ENCODE measurements at places on chromosomes 5 and 9.
A peak's percentile ranks its signal among the peaks of the same experiment; 100 is the strongest.

GRCh38 chr5:109816732-109817131, 127.0 kb downstream of the MAN2A1 start:
- no peak for DNase-seq

DNA sequence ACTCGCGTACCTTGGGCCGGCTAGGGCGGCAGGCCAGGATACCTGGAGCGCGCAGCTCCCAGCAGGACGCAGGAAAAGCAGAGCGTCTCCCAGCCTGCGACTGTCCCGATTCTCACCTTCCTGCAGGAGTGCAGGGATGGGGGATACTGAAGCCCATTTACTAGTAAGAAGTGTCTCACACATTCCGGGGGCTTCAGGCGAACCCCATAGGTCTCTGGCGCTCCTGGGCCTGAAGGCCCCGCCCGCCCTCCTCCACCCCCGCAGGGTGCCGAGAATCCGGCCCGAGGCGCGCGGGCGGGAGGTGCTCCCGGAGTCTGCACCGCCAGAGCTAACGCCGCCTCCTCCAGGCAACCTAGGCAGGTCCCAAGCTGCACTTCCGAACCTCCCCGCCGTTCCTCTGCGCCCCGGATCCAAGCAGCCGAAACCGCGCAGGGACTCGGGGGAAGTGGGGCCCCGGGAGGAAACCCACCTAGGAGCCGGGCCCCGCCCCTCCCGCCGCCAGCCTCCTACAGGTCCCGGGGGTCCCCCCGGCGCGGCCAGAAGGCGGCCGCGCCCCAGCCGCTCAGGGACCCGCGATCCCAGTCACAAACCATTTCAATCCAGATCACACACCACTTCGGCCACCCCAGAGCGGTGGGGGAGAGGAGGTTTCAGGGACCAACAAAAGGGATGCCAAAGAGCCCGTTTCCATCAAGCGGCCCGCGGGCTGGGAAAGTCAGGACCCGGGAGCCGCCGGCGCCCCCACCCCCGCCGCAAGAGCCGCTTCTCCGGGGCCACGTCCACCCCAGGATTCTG, 1.2 kb downstream of the ROR2 start:
- DNase-seq: no peak

DNA sequence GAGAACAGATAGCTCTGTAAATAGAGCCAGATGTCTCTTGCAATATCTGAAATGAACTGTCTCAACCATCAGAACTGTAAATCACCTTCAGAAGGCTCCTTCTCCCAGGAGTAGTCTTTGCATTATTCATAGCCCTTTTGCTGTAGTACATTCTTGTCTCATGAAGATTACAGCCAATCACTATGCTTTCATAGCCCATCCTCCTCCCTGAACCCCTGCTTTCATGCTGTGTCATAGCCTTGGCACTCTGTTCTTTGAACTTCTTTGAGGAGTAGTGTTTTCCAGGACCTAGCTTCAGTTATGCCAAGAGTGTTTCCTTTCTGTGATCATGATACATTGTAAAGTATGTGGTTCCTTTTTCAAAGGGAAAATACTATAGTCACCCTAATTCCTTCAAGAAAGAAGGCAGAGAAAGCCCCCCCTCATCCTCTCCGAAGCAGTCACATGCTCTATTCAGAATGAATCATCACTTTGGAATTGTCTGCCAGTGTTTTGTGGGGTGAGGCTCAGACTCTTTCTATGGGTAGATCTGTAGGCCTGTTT, 61.1 kb downstream of the GRIA1 start:
- DNase-seq: no peak

- no peak for DNase-seq
These were observed 67.3 kb upstream of the ADRB2 start for GRCh38 chr5:148759101-148759500.

- no peak for DNase-seq
These were observed 13.8 kb downstream of the FOXE1 start for GRCh38 chr9:97866848-97867247.

DNA sequence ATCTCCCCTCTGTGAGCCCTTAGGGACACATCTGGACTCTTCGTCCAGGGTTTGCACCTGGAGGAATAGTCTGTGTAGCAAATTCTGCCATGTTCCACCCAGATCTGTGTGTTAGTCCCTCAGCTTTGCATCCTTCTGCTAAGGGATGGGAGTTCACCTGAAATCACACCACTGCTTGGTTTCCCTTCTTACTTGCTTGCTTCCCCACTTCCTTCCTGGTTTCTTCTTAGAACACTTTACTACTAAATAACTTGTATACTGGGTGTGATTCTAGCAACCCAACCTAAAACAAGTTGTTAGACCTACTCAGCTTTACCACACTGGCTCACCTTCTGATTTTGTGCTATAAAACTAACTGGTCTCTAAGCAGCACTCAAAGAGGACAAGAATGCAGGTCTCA, 202.6 kb upstream of the MAP3K1 start:
- no peak for DNase-seq

GRCh38 chr5:88235346-88235745, 33.3 kb downstream of the TMEM161B start:
- DNase-seq: no peak

DNA sequence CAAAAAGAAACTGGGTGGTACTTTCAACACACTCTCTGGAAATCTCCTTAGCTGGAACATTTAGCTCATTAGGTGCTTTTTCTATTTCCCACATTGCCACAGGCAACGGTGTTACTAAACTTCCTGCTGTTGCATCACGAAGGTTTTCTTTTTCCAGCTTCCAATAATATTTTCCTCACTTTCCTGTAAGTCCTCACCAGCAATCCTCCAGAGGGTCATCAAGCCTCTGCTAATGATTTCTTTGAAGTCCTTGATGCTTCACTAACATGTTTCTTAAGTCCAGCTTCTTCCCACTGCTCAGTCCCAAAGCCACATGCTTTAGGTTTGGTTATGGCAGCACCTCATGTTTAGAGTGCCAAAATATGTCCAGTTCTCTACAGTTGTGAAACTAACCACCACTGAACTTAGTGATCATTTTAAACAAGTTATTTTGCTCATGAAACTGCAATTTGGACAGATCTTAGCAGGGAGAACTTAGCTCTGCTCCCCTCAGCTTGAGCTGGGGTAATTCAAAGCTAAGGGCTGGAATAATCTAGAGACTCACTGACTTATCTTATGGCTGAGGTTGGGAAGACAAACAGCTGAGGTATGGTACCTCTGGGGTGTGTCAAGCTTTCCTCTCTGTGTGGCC, 39.9 kb upstream of the RETREG1 start:
- DNase-seq: no peak

- no peak for DNase-seq
These were observed 8.8 kb upstream of the PGGT1B start for GRCh38 chr5:115271295-115272050.

GRCh38 chr5:98163796-98164493, 609.5 kb upstream of the RGMB start:
- no peak for DNase-seq

DNA sequence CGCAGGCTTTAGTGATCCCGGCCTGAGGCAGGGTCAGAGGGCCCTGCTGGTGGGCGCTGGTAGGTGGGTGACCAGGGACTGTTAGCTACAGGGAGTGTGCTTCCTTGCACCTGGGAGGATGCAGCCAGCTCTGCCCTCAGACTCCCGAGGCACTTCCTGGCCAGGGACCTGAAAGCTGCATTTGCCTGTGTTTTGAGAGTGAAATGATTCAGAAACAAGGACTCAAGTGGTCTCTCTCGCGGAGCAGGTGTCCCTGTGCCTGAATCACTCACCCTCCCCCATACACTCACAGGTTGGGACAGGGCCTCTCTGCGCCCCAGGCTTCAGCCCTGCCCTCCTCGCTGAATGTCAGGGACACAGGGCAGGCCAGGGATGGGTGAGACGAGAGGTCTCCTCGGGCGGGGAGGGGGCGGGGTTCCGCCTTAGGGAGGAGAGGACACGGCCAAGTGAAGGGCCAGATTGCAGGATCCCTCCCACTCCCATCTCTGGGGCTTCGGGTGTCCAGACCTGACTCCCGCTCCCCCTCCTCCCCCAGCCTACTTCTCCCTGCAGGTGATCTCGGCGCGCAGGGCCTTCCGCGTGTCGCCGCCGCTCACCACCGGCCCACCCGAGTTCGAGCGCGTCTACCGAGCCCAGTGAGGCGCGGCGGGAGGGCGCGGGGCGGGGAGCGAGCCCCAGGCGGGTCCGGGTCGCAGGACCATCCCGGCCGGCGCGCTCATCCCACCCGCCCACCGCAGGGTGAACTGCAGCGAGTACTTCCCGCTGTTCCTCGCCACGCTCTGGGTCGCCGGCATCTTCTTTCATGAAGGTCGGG, 1.5 kb downstream of the LTC4S start:
- no peak for DNase-seq

DNA sequence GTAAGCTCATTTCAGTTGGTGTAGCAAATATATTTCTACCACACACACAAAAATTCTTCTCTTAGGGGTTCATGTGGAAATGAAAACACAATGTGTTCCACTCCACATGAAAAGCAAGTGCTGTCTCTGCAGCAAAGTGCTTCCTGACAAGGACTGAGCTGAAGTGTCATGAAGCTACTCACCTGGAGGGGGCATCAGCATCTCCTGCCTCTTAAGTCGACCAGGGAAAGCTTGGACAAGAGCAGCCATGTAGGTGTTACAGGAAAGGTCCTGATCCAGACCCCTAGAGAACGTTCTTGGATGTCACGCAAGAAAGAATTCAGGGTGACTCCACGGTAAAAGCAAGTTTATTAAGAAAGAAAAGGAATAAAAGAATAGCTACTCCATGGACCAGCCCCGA, 62.8 kb downstream of the SV2C start:
- DNase-seq: no peak

DNA sequence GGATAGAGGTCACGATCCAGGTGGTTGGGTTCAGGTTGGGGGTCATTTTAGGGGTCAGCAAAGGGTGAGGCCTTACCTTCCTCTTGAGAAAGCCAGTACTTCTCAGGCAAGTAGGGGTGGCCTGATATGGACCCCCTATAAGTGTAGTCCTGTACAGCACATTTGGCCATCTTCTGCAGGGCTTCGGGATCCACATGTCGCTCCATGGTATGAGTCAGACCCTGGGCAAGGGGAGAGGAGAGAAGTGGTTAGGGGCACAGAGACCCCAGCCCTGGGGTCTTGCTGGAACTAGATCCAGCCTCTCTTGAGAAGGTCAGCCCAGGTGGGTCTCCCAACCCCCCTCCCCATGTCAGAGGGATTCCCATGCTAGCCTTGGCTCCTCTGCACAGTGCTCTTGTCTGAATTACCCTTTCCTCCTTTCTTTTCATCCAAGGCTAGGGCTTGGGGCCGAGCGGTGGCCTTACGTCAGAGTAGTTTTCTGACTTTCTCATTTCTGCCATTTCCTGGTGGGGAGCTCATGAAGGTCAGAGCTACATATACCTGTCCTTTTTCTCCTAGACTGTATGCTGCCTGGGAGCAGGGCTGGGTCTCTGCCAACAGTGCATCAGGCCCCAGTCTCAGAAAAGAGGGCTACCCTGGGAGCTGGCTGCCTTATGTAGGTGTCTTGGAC, 9.0 kb upstream of the MYORG start:
- DNase-seq: no peak

DNA sequence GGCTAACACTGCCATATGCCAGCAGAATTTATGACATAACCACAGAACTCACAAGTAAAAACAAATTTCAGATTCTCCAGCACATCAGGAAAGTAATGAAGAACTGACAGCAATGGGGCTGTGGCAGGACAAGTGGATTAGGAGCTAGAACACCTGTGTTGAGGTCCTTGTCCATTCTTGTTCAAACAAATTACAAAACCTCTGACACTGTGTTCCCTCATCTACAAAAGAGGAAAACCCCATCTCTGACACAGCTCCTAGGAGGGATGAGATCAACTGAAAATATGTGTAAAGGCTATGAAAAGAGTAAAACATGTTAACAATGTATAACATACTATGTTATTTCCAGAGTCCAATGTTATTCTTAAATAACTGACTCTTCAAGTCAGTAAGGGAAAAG, 23.5 kb downstream of the ELP1 start:
- no peak for DNase-seq

- DNase-seq: no peak
These were observed 36.6 kb downstream of the UHRF2 start for GRCh38 chr9:6449645-6450044.

DNA sequence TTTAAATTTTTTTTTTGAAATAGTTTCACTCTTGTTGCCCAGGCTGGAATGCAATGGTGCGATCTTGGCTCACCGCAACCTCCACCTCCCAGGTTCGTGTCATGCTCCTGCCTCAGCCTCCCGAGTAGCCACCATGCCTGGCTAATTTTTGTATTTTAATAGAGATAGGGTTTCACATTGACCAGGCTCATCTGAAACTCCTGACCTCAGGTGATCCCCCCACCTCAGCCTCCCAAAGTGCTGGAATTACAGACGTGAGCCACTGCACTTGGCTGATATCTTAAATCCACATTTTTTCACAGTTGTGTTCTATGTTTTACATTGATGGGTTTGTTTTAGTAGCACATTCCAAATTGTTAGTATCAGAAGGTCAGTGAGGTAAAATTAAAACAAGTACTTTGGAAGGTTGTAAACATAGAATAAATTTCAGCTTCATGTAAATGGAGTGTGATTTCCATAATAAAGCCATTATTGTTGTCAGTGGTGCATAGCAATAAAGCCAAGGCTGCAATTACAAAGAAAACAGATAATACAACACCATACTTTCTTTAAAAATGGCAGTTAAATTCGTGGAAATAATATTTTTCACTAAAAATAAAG, 287.2 kb downstream of the ARRDC3 start:
- no peak for DNase-seq

- DNase-seq: peak; percentile 85
These were observed 661 bp downstream of the NSMF start for GRCh38 chr9:137458194-137459151.

GRCh38 chr5:151688436-151688835, 1.7 kb upstream of the SPARC start:
- no peak for DNase-seq

DNA sequence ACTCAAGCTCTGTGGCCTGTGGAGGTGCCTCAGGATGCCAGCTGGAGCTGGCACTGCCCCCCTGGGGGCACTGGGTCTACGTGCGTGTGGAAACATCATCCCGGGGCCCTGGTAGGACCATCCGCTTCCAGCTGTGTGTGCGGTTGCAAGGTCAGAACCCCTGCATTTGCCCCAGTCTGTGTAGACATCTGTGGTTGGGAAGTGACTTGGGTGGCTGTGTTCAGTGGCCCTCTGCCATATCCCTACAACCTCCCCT, 12.5 kb downstream of the TMEM8B start:
- DNase-seq: no peak

DNA sequence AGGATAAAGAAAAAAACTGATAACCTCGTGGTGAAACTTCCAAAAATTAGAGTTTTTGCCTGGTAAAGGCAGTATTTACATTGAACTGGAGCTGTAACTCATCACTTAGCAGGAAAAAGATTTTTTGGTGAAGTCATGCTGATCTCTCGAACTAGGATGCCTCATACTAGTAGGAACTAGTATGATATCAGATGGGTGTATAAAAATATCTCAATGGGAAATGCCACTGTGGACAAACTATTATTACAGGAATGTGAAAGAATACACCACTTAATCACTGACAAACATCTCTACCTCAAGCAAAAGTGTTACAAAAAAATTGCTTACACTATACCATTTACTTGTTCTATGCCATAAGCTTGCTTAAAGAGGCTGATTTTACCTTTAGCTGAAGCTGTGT, 28.4 kb downstream of the RFX3 start:
- DNase-seq: no peak
